ENCODE measurements at places on chromosomes 5 and 9.

DNA sequence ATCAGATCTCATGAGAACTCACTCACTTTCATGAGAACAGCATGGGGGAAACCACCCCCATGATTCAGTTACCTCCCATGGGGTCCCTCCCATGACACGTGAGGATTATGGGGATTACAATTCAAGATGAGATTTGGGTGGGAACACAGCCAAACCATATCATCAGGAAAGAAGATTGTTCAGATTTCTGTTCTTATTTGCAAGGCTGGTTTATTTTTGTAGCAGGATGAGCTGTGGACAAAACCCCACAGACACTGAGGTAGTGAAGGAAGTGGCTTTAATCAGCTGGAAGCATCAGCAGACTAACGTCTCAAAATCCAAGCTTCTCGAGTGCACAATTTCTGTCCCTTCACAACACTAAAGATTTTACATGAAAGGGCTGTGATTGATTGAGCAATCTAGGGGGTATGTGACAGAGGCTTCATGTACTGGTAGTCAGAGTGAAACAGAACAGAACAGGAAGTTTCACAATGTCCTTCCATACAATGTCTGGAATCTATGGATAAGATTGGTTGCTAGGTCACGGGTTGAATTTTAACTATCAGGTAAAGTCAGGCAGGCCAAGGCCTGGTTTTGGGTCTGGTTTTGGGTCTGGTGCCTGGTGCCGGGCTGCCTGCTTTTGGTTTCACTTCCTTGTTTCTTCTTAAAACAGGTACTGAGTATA, 91.3 kb upstream of the ZNF366 start:
- no peak for DNase-seq

GRCh38 chr5:149014571-149015031, 48.3 kb downstream of the SH3TC2 start:
- DNase-seq: no peak

- DNase-seq: no peak
Observed at GRCh38 chr9:134724202-134724911, 82.8 kb downstream of the COL5A1 start.

GRCh38 chr9:38690574-38690973, 29.4 kb downstream of the FAM240B start:
- DNase-seq: no peak

GRCh38 chr5:90022711-90023053, 386.9 kb downstream of the CETN3 start:
- no peak for DNase-seq

DNA sequence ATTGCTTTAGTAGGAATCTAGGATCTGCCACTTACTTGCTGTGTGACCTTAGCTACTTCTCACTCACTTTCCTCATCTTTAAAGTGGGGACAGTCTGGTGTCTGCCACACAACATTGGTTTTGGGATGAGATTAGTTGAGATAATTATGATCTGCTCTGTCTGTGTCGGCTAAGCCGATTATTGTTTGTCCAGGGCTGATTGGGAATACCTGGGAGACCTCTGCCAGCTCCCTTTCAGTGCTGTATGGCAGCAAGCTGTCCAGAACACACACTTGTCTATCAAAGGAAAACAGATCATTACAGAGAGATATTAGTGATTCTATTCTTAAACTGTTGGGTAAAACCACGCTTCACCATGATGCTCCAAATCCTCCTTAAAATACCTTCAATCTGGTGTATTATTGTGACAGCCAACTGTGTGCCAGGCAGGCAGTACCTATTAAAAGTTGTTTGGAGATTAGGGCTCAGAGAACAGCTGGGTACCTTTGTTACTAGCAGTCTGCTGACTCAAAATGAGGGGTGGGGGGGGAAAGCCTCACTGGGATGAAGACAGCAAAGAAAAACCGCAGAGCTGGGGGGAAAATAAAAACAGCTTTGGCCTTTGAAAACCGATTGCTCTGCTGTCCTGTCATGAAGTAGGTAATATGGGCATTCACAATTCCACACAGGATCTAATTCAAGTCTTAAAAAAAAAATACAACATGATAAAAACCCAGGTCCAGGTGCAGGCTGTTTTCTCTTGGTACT, 458.4 kb upstream of the C9orf72 start:
- no peak for DNase-seq

DNA sequence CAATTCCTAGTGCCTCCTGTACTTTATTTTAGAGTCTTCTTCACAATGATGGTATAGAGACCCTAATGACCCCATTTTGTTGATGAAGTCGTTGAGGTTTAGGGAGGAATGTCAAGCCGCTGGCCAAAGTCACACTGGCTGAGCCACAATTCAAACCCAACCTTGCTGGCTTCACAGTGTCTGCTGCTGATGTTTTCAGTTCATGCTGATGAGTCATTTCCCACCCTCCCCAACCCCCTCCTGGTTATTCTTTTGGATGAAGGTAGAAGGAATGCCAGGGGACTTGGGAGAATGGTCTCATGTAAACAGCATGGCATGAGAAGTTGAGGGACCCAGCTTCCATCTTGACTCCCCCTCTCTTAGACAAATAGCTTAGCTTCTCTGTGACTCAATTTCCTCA, 68.6 kb downstream of the TMEM252 start:
- no peak for DNase-seq

- DNase-seq: no peak
Observed at GRCh38 chr5:1656271-1656975, 132.7 kb upstream of the LPCAT1 start.

GRCh38 chr5:113378081-113378480, 56.7 kb downstream of the TSSK1B start:
- no peak for DNase-seq

GRCh38 chr5:164352695-164353094, 847.3 kb downstream of the MAT2B start:
- DNase-seq: no peak

DNA sequence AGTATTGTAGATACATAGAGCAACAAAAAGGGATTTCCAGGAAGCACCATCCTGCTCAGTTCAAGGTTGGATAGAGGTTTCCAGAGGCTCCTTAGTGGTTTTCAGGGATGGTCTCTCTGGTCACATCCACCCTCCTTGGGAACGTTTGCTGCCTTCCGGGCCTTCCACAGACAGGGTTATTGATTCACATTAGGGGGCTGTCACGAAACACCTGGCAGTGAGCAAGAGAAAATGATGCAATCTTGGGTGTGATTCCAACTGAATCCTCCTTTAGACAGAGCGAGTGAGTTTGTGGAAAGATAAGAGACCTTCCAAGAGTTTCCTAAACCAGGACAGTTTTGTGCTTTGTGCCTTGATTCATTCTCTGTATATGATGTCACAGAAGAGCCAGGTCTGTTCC, 43.8 kb upstream of the CTSL start:
- no peak for DNase-seq

GRCh38 chr5:68707575-68707974, 386.2 kb upstream of the SLC30A5 start:
- DNase-seq: no peak

DNA sequence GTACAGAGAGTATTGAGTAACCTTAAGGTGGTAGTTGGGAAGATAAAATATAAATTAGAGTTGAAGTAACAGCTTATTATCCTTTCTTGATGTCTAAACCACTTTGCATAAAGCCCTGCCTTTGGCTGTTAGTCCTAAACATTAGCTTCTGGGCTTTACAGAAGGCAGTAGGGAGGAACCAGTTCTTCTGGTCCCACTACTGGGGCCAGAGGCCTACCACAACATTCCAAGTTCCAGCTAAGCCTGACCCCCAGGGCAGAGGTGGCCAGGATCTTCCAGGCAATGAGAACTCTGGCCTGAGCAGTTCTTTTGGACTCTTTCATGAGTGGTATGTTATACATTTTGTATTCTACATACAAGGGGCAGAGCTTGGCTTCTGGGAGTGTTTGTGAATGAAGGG, 26.1 kb downstream of the DNAI1 start:
- no peak for DNase-seq

- no peak for DNase-seq
Observed at GRCh38 chr9:92558612-92559374, 23.0 kb upstream of the ECM2 start.

- DNase-seq: no peak
Observed at GRCh38 chr9:136080716-136081112, 14.4 kb downstream of the NACC2 start.

- no peak for DNase-seq
Observed at GRCh38 chr5:52825826-52826225, 38.1 kb downstream of the ITGA1 start.

- no peak for DNase-seq
Observed at GRCh38 chr5:82641331-82642003, 363.3 kb upstream of the RPS23 start.

DNA sequence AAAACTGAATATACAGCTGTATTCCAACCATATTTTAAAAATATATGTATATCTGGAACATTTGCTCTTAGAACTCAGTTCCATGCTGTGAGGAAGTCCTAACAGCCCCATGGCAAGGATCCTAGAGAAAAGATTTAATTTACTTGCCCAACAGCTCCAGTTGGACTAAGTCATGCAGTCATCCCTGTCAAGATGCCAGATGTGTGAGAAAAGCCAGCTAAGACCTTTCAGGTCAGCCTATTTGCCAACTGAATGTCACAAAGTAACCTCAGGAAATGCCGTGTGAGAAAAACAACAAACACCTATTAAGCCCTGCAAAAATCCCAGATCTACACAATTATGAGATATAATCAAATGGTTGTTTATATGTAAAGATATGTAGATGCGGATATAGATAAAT, 416.3 kb downstream of the NR2F1-AS1 start:
- DNase-seq: no peak

- DNase-seq: no peak
Observed at GRCh38 chr5:171874234-171874633, 88.6 kb downstream of the SMIM23 start.

DNA sequence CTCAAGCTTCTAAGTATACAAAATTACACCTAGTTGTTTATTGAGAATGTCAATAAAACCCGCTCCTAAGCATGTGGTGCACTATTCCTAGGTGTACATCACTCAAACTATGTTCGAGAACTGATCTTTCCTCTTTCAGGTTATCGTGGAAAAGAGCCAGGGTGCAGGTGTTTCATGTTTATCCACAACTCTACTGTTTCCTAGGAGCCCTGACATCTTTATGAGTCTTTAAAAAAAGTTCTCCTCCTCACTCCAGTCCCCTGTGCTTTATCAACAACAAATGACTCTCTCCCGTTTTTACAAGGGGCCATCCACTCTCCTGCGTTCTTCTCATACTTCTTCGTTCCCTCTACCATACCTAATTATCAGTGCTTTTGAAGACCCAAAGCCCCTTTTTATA, 78.8 kb upstream of the NFIL3 start:
- no peak for DNase-seq

GRCh38 chr5:33903118-33903517, 11.3 kb upstream of the ADAMTS12 start:
- DNase-seq: no peak

GRCh38 chr9:108543251-108543778, 312.5 kb downstream of the ACTL7B start:
- no peak for DNase-seq

GRCh38 chr9:108676355-108676754, 179.4 kb downstream of the ACTL7B start:
- DNase-seq: no peak

DNA sequence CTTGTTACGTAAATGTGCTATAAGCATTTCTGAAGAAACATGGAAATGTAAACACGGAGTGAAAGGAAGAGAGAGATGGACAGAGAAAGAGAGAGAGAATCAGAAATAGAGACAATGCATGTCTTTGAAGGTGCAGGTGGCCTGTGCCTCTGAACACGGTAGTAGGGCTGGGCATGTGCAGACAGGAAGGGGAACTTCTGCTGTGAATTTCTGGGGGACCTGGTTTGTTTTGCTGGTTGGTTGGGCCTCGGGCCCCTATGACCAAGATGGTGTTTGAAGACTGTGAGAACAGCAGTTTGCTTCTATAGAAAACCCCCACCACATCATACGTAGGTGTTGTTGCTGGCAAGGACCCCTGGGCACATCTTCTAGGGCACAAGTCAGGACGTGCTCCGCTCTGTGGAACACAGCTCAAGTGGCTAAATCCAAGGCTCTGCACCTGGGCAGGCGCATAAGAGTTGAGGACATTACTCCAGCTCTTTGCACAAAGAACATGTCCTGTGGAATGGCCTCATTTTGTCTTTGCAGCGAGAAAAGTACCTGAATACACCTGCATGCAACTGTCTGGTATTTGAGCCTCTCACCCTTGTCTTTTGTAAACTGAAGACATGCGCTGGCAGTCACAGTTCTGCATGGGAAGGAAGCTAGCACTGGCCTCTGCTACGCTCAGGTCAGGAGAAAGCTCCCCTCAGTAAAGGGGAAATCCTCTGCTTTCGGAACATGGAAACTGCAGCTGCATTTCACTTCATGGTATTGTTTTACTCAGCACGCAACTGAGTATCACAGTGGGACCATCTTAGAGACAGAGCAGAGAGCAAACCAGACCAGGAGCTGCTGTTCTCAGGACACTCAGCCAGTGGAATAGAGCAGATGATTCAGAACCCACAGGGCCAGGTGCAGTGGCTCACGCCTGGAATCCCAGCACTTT, 2.7 kb downstream of the OR2V2 start:
- no peak for DNase-seq

DNA sequence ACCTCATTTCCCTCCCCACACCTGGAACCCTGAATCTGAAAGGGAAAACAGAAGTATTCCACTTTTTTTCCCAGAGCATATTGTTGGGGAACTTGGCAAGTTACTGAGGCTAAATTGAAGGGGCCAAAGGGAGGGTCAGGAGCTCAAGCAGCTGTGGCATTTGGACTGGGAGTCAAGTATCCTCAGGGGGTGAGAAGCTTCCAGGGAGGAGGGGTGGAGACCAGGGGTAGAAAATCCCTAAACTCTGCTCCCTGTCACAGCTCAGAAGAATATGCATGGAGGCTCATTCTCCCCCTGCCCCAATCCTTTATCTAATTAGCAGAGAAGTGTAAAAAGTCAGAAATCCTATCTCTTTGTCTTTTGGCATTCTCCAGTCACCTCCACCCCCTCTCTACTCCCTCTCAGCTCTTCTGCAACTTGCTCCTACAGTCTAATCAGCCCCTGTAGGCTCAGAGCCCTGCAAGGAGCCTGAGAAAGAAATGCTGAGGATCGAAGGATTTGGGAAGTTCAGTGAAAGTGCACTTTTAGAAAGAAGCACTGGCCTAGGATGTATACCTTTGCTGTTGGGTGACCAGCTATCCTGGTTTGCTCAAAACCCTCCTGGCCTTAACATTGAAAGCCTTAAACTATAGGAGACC, 5.7 kb upstream of the WNT8A start:
- DNase-seq: no peak

DNA sequence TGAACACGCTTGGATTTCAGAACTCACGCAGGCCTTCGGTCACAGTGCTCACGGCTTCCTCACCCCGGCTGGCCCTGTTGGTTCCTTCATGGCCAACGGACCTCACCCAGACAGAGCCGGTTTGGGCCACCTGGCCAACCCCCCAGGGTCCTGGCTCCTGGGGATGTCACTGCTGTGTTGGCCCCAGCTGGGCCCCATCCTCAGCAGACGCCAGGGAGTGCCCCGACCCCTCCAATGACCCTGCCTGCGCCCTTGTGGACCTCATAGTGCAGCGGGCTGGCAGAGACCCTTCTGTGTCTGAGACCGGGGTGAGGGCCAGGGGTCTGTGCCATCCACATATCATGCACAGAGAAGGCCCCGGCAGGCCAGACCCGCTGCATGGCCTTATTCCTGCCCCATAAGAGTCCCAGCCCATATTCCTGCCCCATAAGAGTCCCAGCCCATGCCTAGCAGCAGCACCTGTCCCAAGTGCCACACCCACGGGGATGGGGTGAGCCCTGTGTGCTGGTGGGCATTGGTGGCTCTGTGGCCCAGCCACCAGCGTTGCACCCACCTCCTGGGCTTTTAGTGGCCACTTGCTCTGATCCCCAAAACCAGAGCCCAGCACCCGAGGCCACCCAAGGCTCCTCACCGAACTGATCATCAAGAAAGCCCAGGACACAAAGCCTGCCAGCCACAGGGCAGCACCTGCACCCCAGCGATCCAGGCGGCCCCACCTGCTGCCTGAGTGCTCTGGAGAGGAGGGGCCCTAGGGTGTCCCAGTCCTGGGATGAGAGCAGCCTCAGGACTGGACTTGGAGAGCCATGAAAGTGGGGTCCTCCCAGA, 1.3 kb upstream of the LPCAT1 start:
- DNase-seq: no peak
